ENCODE measurements at places on chromosomes 16 and 17.

DNA sequence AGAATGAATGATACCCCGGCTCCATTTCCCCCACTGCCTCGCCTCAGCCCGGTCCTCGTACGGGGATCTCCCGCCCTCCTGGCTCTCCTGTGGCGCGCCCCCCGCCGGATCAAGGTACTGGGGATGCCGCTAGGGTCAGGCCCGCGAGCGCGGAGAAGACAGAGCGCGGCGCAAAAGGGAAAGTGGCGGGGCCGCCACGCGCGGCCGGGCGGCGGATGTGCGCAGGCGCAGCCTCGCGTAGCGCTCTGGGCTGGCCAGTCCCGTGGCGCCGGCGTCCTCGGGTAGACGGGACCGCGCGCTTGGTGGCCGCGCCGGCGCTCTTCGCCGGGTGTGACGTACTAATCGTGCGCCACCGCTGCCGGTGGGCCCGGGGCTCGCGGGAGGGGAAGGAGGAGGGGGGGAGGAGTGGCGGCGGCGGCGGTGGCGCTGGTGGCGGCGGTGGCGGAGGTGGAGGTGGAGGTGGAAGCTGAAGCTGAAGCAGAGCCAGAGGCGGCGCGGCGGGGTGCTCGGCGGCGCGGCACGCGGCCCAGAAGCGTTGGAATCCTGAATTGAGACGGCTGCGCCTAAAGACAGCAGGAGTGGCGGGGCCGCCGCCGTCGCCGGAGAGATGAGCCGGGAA lies at the start of gene SENP3:
SENP3 (plus strand) TSS at position 331 of the 619 bp plus-strand sequence. CDS start 1,158 bp downstream, outside the sequence.
- DNase-seq: peak; percentile 82

DNA sequence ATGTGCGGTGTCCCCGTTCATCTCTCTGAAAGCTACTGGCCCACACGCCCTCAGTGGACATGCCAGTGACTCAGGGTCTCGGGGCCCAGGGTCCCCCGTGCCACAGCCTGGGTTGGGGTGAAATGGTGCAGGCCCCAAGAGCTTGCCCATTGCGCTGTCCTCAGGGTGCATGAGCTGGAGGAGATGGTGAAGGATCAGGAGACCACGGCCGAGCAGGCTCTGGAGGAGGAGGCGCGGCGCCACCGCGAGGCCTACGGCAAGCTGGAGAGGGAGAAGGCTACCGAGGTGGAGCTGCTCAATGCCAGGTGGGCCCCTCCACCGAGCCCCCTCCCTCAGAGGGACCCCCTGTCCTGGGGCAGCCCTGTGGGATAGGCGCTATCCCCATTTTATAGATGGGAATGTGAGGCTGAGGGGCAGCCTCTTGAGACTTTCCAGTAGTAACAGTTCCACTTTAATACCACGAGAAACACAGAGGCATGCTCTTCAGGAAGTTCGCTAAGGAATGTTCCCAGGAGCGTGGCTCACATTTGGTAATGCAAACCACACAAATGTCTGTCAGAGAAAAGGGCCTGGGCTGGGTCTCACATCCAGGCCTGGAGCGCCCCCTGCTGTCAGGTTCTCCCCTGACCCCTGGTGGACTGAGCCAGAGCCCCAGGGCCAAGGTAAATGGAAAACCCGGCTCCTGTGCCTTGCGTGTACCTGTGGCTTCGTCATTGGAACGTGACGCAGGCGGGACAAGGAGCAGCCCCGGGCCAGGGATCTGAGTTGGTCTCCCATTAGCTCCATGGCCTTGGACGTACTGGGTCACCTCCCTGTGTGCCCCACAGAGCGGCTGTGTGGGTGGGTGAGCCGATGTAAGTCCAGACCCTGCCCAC lies 133.7 kb downstream of the RAB11FIP4 start:
- DNase-seq: peak; percentile 68

- DNase-seq: no peak
These were observed 806 bp downstream of the MRM1 start for GRCh38 chr17:36602030-36602748.

DNA sequence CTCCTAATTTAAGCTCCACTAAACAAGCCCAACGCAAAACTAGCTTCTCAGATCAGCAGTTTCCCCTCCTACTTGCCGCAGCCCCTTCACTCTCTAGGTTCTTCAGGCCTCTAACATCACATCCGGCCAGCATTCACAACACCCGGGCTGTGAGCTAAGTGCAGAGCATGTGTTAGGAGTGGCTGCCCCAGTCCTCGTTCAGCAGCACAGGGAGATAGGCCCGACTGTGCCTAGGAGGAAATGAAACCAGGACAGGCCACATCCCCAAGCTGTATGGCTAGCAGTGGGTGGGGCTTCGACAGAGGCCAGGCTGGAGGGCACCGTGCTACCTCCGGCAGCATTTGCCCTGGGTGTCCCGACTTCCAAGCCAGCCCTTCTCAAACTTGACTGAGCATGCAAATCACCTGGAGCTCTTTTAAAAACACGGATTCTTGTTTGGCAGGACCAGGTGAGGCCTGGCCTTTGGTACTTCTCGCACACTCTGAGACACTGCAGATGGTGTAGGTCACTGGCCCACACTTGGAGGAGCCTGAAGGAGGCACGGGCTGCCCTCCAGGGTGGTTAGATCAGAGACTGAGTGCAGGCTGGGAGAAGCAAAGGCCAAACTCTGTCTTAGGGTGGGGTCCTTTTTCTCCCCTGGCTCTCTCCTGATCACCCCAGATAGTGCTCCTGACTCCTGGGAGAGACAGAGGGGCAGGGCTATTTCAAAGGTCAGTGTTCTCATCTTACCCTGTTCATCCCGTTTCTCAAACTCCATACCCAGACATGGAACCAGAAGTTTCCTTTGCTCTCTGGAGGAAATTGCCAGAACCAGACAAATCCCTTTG lies 202.0 kb downstream of the C16orf78 start:
- DNase-seq: peak; percentile 74

- DNase-seq: no peak
These were observed 24.2 kb downstream of the CRISPLD2 start for GRCh38 chr16:84844049-84844350.

DNA sequence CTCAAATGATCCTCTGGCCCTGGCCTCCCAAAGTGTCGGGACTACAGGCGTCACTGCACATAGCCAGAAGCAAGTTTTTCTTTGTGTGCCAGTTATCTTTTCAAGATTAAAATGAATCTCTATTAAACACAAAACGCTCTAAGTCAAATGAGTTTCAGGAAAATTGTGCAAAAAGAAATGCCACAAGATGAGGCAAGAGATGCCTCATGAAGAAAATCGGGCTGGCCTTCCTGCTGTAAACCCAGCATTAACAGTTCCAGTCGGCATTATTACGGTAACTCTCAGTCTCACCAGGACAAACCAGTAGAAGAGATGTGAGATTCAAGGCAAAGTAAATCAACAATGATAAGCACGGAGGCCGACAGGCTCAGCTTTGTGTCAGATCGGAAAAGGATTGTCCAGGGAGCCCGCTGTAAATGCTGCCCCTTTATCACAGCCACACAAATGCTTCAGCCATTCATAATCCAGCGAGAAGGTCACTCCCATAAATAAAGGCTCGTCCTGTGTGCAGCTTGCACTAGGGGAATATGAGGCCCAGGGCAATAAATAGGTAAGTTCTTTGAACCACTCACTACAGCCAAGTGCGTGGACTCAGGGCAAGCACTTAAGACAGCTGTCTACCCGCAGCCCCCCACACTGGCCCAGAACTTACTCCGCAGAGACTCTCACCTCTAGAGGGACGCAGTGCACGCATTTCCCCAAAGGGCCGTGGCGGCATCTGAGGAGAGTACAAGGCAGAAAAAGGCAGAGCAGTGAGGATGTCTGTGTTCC lies 27.2 kb downstream of the NPLOC4 start:
- no peak for DNase-seq

DNA sequence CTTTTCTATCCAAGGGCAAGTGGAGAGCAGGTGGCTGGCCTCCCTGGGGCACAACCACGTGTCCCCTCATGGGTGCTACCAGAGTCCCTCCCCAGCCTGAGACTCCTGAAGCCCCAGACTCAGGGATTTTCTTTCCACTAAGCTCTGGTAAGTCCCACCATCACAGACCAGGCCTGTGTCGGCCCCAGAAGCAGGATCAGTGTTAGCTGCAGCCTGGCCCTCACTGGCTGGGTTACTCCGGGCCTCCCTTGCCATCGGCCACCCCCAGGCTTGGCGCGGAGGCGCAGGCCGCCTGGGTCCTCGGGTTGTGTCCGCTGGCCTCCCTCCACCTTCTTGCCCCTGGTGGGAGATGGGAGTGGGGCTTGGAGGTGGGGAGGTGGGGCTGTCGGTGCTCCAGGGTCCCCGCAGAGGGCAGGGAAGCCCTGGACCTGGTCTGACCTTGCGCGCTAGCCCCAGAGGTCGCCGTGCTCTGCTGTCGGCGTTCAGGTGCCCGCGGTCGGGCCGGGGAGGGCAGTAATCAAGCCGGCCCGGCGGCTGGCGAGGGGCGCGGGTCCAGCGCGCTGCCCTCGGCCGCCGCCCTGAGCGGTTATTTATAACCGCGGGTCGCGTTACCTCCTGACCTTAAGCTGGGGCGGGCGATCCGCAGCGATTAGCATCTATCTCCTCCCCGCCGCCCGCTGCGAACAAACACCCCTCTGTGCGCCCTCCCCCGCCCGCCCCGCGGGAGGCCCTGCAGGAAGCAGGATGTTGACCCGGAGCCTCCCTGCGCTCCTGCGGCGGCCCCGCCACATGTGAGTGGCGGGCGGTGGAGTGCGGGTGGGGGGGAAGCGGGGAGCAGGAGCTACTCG lies 78.1 kb upstream of the TOB1 start:
- DNase-seq: peak; percentile 84

GRCh38 chr17:39517224-39517623 lies 55.9 kb downstream of the CDK12 start:
- DNase-seq: no peak

GRCh38 chr16:49284962-49285361 lies 3.3 kb upstream of the CBLN1 start:
- no peak for DNase-seq

GRCh38 chr16:55330781-55331647 lies 7.0 kb downstream of the IRX6 start:
- no peak for DNase-seq
